ENCODE measurements at places on chromosomes 2 and 18.

- no peak for DNase-seq
Measured at GRCh38 chr18:5975111-5976002, 80.0 kb upstream of the TMEM200C start.

GRCh38 chr2:33342705-33343104 lies 133.7 kb upstream of the RASGRP3 start:
- no peak for DNase-seq

DNA sequence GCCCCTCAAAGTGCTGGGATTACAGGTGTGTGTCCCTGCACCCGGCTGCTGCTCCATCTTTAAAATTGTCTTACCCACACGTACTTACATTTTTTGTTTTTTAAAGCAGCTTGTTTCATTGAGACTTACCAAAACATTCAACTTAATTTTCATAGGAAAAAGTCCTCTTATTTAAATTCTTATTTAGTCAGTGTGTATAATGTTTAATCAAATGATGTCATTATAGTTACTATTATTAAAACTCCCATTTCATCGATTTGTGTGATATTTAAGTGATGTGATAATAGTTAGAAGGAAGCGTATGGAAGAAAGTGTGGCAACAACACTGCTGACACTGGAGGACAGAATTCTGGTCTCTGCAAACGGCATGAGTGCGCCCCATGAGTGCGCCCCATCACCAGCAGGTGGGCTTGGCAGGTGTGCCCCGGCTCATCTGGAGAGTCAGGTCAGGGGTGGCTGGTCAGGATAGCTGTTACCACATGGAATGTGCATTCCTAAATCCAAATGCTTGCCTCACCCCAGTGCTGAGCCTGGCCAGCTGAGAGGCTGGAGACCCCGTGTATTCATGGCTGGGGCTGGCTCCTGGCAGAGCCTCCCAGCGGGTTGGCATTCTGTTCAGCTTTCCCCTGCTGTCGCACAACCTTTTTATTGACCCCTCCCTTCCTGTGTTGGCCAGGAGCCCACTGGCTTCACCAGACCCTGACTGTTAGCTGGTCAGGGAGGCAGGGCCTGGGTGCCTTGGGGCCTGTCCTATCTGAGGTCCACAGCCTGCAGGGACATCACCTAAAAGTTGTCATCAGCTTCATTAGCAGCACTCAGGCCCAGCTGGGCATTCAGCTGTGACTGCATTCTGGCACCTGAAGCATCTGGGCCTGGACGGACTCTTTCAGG lies 79.7 kb downstream of the AGAP1 start:
- no peak for DNase-seq

- DNase-seq, result no peak
Measured at GRCh38 chr2:189933041-189933440, 129.5 kb downstream of the MSTN start.

- DNase-seq, result no peak
Measured at GRCh38 chr2:26892922-26893524, 45.1 kb downstream of the DPYSL5 start.

- no peak for DNase-seq
Measured at GRCh38 chr2:18525236-18525635, 35.2 kb downstream of the RDH14 start.

DNA sequence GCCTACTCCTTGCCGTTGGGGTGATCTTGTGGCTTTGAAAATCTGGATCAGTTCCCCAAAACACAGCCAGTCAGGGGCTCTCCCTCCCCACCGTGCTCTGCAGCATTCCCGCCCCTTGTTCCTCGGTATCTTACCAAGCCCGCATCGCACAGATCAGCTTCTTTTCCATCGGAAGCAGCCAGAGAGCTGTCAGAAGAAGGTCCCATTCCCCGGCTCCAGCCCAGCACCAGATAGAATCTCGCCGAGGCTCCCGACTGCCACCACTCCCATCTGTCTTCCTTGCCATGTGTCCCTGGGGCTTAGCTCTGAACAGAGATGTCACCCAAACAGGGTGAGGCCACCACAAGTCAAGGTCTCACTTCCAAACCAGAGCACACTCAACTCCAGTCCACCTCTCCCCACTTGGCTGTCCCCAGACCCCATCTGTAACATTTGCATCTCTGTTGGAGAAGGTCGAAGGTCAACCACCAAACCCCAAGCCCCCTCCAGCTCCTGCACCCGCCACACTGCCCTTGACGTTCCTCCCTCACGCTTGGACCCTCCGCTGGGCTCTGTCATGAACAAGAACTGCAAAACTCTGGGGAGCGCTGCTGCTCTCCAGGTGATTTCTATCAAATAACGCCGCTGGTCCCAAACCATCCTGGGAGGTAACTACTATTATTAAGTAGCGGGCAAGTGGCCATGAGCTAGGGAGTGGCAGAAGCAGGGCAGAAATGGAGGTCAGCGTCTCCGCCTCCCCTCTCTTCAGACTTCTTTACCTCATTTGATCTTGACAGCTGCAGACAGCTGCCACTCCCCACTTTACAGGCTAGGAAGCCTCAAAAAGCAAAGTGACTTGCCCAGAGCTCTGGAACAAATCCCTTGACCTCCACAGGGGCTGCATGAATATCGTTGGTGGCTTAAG lies 70.0 kb upstream of the TAF1B start:
- no peak for DNase-seq

GRCh38 chr2:99698896-99699295 lies 209.1 kb upstream of the REV1 start:
- no peak for DNase-seq

- DNase-seq, result no peak
Measured at GRCh38 chr2:223219872-223220657, 168.1 kb downstream of the KCNE4 start.

DNA sequence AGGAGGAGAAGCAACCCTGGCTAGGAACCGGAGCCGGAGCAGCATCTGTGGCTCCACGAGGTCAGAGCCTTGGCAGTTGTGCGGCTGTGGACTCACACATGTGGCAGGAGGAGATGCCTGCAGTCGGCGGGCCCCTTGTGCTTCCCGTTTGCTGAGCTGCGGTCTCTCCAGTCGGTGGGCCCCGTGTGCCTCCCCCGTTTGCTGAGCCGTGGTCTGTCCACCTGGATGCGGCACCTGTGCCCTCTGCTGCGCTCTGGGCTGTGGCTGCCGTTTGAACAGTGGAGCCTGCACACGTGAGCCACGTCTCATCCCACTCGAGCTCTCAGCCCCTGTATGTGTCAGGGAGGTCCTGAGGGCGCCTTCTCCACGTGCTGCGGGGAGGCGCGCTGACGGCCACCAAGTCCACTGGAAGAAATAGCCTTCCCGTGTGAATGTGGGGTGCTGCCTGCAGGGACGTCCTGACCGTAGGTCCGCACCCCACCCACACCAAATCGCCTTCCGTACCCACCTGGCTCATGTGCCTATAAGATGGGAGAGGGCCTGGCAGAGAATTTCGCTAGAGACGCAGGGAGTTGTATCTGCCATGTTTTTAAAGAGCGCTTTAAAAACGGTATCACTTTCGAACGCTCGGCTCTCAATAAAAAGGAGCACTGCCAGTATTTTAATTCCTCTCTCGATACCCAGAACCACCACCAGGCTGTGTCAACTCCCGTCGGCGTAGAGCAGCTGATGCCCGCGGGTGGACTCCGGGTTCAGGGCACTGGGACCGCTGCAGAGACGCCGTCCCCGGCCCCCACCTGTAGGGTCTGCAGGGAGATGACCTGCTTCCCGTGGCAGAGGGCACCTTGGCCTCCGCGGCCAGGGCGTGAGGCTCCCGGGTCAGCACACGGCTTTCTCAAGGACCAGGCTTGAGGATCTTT lies 117.0 kb downstream of the NFATC1 start:
- DNase-seq, result no peak

DNA sequence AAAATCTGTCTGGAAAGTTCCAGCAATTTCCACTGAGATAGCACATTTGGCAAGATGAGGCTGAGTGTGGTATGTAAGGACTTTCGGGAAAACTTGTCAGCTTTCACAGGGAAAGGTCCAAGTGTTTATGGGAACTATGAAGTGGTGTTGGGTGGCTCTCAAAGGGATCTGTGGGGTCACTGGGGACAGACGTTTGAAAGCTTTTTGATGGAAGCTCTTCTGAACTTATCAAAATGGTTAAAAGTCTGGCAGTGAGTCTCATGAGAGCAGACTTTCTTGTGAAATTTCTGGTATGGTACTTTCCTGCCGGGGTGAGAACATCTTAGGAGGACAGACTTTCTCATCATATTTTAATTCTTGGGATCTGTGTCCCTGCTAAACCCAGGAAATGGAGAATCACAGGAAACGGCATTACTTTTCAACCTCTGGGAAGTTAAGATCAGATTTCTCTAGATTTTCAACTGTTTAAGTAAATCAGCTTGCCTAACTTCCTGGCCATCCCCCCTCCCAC lies 546.3 kb upstream of the ZEB2 start:
- DNase-seq, result no peak

GRCh38 chr2:191959209-191959608 lies 112.3 kb upstream of the CAVIN2 start:
- no peak for DNase-seq

GRCh38 chr2:152106464-152106863 lies 7.6 kb upstream of the CACNB4 start:
- no peak for DNase-seq

DNA sequence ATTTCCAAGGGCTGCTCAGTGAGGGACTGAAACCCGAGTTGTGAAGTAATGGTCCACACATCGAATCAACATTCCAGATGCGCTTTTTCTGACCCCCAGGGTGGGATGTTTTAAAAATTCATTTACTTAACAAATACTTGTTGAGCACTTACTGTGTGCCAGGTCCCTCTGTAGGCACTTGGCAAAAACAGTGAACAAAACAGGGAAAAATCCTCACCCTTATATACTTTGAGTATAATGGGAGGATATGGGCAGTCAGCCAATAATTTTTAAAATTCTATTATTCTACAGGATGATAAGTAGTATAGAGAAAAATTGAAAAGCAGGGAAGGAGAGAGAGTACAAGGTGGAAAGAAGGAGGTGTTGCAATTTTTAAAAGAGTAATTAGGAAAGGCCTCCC lies 31.3 kb upstream of the AFTPH start:
- no peak for DNase-seq

DNA sequence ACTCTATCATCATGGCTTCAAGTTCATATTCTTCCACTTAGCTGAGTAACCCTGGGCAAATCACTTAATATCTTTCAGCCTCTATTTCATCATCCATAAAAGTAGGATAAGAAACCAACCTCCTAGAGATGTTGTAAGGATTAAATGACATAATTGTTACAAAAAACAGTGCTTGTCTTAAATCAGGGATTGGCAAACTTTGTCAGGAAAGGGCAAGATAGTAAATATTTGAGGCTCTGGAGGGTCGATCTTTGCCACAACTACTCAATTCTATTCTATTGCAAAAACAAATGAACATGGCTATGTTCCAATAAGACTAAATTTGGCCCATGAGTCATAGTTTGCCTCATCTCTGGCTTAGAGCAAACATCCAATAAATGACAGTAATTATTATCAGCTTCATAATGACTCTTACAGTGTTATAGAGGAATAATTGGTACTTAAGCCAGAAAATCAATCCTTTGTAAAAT lies 184.7 kb downstream of the SATB2 start:
- DNase-seq, result no peak

DNA sequence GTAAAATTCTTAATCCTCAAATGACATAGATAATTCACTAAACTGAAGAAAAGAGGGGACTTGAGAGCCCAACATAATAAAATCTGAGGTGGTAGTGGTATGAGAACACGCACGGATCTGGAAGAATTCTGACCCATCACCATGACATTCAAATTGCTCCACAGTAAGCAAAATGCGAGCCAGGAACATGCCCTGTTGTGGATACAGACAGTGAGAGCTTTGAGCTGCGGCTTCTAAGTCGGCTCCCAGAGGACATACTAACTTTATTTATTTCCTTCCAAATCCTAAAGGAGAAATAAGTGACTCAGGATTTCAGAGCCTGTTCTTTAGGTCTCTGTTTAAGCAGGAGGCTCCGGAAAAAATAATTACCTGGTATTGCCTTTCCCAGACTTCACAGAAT lies 143.4 kb upstream of the SMAD7 start:
- no peak for DNase-seq

- DNase-seq, result no peak
Measured at GRCh38 chr2:227370092-227370491, 9.0 kb downstream of the TM4SF20 start.

DNA sequence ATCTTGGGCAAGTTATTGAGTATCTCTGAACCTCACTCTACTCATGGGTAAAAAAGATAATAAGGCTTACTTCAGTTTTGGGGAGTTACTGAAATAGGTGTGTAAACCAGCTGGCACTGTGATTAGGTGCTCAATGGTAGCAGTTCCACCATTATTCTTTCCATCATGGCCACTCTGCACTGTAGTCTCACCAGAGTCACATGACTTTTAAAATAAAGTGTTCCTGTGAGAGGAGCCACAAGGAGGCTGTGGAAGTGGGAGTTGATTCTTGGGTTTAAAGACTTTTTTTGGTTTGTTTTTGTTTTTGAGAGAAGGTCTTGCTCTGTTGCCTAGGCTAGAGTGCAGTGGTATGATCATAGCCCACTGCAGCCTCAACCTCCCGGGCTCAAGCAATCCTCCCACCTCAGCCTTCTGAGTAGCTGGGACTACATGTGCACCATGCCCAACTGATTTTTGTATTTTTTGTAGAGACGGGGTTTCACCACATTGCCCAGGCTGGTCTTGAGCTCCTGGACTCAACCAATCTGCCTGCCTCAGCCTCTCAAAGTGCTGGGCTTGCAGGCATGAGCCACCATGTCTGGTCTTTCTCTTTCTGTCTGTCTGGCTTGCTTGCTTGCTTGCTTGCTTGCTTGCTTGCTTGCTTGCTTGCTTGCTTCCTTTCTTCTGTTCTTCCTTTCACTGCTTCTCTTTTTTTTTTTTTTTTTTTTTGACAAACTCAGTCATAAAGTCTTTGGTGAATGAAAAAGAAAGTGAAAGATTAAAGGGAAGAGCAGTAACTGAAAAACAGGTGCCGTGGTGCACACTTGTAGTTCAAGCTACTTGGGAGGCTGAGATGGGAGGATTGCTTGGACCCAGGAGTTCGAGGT lies 21.2 kb upstream of the ACVR1 start:
- DNase-seq, result no peak

GRCh38 chr2:201618744-201619662 lies 24.3 kb downstream of the TMEM237 start:
- no peak for DNase-seq

- DNase-seq, result no peak
Measured at GRCh38 chr18:35495536-35496314, 2.0 kb downstream of the INO80C start.

- no peak for DNase-seq
Measured at GRCh38 chr18:13630716-13631268, 95.6 kb downstream of the FAM210A start.

- no peak for DNase-seq
Measured at GRCh38 chr18:77127769-77128671, 4.6 kb downstream of the MBP start.

DNA sequence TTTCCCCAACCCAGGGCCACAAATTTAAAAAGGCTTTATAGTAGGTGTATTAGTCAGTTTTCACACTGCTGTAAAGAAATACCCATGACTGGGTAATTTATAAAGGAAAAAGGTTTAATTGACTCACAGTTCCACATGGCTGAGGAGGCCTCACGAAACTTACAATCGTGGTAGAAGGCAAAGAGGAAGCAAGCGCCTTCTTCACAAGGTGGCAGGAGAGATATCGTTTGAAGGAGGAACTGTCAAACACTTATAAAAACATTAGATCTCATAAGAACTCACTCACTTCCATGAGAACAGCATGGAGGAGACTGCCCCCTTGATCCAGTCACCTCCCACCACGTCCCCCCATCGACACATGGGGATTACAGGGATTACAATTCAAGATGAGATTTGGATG lies 70.4 kb downstream of the FECH start:
- DNase-seq, result no peak

Measured in stimulated activated CD4-positive, alpha-beta T cell treated with anti-CD3 and anti-CD28 coated beads, Interleukin-1b, Interleukin-23, amount 100 ng/mL, for 24 hours (primary cell).